ENCODE measurements at places on chromosomes 2 and 18.

- DNase-seq, result no peak
These were observed 32.6 kb upstream of the E2F6 start for GRCh38 chr2:11498543-11499034.

DNA sequence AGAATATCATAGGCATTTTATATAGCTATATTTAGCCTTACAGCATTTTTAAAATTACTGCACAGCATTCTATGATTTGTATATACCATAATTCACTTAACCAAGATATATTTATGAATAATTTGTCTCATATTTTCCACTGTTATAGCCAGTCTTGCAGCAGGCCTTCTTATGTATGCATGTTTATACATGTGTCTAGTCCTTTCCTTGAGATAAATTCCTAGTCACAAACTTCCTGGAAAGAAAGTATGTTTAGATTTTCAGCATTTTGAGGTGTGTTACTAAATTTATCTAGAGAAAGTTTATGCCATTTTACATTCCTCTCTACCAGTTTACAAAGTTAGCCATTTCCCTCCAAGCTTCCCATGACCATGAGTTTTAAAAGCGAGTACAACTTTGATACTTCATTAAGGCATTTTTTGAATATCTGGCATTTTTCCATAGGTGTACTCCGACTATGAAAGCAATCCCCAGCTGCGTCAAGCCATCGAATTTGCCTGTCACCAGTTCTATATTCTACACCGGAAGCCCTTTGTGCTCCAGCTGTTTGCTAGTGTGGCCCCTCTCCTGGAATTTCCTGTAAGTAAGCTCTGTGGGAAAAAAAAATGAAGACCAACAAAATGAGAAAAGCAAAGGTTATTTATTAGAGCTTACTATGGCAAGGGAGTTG is 59.4 kb upstream of the RPE start:
- peak; percentile 30 for DNase-seq

- DNase-seq, result no peak
These were observed 73.9 kb upstream of the LMAN1 start for GRCh38 chr18:59432803-59433597.

DNA sequence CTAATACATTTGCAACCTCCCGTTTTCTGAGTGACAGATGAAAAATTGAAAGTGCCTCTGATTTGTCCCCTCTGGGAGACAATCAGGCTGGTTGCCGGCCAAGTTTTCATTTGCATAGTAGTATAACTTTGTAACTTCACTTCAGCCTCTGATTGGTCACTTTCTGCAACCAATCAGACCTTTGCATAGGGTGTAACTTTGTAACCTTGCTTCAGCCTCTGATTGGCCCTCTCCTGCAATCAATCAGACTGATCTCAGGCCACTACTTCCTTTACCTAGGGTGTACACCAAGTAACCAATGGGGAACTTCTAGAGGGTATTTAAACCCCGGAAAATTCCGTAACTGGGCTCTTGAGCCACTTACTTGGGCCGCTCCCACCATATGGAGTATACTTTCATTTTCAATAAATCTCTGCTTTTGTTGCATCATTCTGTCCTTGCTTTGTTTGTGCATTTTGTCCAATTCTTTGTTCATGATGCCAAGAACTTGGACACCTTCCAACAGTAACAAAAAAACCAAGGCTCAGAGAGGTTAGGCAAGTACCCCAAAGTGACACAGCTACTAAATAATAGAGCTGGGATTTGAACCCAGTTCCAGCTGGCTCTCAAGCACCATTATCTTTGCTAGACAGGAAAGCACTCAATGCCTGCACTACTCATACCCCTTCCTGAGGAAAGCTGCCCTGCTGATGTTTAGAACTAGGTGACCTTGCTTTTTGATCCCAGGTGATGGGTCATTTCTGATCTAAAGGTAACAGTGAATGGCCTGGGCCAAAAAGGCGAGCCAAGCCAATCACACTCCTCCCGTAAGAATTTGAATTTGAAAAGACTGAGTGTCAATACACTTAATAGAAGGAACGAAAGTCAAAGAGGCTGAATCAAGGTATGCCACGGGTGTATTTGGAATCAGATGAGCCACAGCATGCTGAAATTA is 10.9 kb upstream of the MYOM1 start:
- DNase-seq, result no peak

- DNase-seq, result no peak
These were observed 146.6 kb downstream of the GALNT3 start for GRCh38 chr2:165647409-165647808.

DNA sequence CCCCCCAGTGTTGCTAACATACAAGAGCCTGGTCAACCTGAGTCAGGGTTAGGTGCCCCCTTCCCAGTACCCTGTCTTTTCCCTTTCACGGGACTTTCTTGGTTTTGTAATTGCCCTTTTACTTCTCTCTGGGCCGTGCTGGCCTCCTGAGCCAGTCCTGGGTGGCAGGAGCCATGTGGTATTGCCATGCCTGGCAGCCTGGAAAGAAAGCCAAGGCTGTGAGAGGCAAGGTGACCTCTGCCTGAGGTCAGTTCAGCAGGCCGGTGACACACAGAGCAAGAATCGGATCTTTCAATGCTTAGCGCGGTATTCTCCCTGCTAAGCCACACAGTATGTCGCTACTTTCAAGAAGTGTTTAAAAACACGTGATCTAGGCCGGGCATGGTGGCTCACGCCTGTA is 52.3 kb downstream of the C18orf63 start:
- DNase-seq, result no peak

DNA sequence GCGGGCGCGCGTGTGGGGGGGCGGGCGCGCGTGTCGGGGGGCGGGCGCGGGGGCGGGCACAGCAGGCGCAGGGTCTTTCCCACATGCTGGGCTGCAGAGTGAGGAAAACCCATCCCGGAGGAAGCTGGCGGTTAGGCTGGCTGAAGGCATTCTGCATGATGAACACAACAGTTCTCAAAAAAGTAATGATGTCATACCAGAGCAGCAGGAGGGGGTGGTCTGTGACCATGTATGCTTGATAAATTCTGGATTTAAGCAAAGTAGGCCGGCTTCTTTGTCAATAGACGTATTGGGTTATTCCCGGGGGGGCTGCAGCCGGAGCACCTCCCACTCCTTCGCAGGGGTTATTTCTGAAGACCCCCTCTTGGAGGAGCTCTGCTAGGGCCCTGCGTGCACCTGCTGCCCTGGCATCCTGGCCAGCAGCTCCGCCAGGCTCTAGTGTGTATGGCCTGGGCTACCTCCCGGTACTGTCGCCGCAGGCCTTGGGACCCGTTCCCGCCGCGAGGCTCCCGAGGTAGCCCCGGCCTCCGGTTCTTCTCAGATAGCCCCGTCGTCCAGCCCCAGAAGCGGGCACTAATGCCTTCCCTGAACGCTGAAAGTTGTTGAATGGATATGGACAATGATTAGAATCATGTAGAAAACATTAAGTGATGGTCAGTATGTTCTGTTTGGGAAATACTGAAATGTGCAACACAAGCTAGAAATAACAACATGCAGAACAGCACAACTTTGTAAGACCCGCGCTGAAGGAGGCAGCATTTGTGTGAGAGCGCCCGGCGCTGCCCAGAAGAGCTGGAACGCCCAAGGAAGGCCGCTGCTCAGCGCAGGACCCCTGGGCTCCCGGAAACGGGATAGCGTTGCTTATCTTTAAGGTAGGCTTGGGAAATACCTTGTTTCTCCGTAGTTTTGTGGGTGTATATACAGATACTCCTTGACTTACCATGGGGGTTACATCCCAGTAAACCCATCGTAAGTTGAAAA is 101.4 kb upstream of the RAB6C start:
- no peak for DNase-seq

DNA sequence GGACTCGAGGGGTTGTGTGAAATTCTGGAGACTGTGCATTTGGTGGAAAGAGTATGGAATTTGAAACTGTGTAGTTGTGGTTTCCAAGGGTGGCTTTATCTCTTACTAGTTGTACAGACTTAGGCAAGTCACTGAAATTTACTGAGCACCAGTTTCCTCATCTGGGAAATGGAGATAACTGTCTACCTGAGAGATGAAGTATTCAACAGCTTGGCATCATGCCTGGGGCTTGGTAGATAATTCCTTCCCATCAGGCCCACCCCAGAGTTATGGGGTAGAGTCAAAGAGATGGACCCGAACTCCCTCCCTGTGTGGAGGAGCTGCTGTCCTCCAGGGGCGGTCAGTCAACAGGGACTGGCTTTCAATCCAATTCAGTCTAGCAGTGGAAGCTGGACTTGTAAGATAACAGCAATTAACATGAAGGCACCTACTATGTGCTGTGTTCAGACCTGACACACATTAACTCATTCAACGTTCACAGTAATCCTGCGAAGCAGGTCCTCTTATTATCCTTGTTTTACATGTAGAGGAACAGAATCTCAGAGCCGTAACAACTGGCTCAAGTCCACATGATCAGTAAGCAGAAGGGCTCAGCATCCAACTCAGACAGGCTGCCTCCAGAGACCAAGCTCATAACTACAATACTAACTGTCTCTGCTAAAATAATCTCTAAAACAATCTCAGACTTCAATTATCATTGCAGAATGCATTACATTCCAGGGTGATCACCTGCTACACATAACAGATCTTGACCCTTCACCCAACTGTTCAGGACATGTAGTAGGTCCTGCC is 432.1 kb downstream of the LPIN1 start:
- DNase-seq, result no peak

- DNase-seq, result no peak
These were observed 15.6 kb downstream of the APOB start for GRCh38 chr2:21028021-21028947.

- no peak for DNase-seq
These were observed 270.9 kb downstream of the TWIST2 start for GRCh38 chr2:239118675-239119211.

GRCh38 chr2:108236676-108237335 is 3.0 kb upstream of the SULT1C3 start:
- DNase-seq, result peak; percentile 75

DNA sequence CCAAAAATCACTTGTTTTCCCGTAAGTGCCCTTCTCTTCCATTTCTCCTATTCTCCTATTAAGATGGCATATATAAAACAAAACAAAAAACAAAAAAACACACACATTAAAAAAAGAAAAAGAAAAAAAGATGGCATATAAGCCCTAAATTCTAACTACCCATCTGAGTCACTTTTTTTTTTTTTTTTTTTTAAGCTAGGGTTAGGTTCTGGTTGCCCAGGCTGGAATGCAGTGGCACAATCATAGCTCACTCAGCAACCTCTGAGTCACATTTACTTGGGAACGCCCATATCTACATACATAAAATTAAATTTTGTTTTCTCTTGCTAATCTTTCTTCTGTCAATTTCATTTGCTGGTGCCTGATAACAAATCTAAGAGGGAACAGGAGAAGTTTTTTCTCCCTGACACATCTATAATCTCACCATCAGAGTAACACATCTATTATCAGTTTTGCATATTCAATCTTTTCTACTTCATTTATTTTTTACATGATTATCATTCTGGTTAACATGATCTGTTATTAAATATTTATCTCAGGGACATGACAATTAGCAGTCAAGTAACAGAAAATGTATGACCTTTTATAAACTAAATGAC is 52.1 kb downstream of the EEF1B2 start:
- peak; percentile 88 for DNase-seq

- peak; percentile 70 for DNase-seq
These were observed 105.2 kb downstream of the NETO1 start for GRCh38 chr18:72762515-72763122.

GRCh38 chr18:55422456-55423180 is 165.4 kb downstream of the TCF4 start:
- DNase-seq, result no peak

All from epithelial cell of esophagus (primary cell).